ENCODE measurements at places on chromosomes 6 and 20. TPM values are rescaled to one million over a fixed set of nuclear protein-coding genes. Genes with fewer than 3 reads are reported as not detected.

- DNase-seq = no peak
Observed at GRCh38 chr6:25346064-25346463, 66.9 kb downstream of the CARMIL1 start.

DNA sequence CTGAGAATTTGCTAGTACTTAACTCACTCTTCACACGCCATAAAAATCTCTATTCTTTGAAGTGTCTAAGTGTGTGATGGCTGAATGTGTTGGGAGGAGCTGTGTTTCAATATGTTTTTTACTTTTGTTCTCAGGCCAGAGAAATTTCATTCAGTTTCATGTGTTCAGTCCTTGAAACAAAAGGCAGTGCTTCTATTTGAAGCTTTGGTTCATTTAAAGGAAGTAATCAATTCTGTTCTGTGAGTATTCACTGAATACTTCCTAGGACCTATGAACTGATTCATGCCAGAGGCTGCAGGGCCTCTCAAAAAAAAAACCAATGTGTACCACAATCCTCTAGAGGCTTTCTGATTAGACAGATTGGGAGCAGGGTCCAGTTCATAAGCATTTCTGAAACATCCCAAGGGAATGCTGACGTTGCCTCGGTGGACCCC is 12.4 kb upstream of the F13A1 start:
- DNase-seq = no peak

GRCh38 chr6:43334466-43335095 is 26.0 kb upstream of the CRIP3 start:
- no peak for DNase-seq

TFEB gene
- total RNA-seq = 8.9 TPM
